ENCODE measurements at places on chromosomes 1 and 21. TPM values are rescaled to one million over a fixed set of nuclear protein-coding genes. Genes with fewer than 3 reads are reported as not detected.

Gene ITLN2
- total RNA-seq = not detected

Gene AMY1B
- not detected for total RNA-seq

DNA sequence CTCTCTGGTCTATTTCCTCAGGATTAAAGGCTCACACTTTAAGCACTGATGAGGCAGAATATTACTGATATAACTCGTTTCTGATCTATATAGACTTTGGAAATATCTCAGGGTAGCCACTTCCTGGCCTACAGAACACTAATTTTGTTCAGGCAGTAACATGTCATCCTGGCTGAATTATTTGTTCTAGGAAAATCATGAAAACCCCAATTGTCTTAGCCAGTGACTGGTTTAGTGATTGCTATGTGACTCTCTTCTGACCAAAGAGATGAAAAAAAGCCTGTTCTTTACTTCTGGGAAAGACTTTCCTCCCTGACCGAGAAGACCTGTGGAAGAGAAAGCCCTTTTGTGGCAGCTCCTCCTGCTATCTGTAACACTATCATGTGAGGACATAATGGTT lies 453.7 kb downstream of the SETD4 start:
- DNase-seq = no peak

- peak; percentile 77 for DNase-seq
Observed at GRCh38 chr1:93079685-93080141, 630 bp downstream of the MTF2 start.

Gene LCE2C
- not detected for total RNA-seq

- DNase-seq = no peak
Observed at GRCh38 chr1:74713849-74714248, 19.0 kb downstream of the CRYZ start.

GRCh38 chr1:206705726-206706297 lies 21.1 kb downstream of the MAPKAPK2 start:
- no peak for DNase-seq

- no peak for DNase-seq
Observed at GRCh38 chr1:33435096-33435820, 4.4 kb upstream of the PHC2 start.

Gene SELE
- total RNA-seq = not detected

DNA sequence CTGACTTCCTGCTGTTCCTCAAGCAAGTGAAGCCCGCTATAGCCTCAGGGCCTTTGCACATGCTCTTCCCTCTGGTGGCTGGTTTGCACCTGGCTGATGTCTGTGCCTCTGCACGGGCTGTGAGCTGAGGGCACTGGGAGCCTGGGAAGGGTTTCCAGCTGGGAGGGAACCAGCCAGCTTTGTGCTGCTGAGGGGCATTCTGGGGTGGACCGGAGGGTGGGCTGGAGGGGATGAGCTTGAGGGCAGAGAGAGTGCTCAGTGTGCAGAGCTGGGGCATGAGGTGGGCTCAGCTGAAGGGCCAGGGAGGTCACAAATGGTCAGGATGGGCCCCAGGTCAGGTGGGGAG lies 305.7 kb downstream of the MATN1 start:
- DNase-seq = peak; percentile 43

DNA sequence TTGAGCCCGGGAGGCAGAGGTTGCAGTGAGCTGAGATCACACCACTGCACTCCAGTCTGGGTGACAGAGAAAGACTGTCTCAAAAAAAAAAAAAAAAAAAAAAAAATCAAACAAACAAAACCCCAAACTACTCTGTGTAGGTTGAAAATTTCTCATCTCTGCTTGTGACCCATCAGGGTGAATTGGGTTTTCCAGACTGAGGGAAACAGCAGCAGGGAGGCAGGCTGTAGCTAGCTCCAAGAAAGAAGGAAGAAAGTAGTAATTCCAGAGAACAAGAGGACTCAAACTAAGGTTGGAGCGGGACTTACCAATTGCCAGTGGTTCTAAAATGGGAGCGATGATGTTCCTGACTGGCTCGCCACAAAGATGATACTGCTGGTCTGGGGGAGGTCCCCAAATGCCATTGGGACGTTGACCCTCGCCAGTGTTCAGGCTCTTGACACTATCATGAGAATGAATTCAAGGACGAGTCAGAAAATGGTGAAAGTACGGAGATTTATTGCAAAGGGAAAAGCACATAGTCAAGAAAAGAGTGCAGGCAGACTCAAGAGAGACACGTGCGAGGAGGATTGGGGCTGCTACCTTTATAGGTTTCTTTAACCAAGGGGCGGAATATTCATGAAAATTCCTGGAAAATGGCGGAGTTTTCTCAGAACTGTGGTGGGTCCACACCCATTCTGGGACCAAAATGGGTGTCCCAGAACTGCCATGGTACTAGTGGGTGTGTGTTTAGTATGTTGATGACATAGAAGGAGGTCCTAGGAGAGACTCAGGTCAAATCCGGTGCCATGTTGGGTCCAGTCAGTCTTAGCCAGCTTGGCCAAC lies 13.4 kb downstream of the AADACL4 start:
- no peak for DNase-seq

Gene KCNN3
- 0.35 TPM for total RNA-seq

All from activated CD4-positive, alpha-beta T cell treated with anti-CD3 and anti-CD28 coated beads, Interleukin-2, amount 10 ng/mL, durations not matched to agents 24 days and 14 days (primary cell).